ENCODE measurements at places on chromosomes 3 and 15.

DNA sequence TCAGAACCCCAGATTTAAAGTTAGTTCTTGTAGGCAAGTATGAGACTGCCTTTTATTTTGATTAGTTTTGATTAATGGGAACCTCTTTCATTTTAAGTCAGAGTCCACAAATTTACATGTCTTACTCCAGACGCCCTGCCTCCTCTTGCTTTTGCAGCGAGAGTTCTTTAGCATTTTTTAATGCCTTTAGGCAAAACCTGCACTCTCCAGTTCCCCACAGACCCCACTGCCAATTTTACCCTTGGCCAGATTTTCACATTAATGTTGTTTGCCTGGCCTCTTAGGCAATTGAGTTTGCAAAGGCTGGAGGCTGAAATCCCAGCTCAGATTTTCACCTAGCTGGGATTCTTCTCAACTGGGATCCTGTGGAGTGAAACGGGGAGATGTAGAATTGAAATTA lies 85.8 kb downstream of the GAP43 start:
- no peak for DNase-seq

DNA sequence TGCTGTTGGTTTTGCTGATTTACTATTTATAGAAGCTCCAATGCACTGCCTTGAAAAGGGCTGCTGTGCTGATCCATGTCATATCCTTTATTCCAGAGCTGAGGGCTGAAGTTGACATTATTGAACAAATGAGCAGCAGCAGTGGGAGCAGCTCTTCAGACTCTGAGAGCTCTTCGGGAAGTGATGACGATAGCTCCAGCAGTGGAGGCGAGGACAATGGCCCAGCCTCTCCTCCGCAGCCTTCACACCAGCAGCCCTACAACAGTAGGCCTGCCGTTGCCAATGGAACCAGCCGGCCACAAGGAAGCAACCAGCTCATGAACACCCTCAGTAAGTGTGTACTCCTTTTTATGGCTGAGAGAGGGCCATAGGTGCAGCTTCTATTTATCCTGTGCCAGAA lies 8.8 kb downstream of the EAF1 start:
- no peak for DNase-seq

DNA sequence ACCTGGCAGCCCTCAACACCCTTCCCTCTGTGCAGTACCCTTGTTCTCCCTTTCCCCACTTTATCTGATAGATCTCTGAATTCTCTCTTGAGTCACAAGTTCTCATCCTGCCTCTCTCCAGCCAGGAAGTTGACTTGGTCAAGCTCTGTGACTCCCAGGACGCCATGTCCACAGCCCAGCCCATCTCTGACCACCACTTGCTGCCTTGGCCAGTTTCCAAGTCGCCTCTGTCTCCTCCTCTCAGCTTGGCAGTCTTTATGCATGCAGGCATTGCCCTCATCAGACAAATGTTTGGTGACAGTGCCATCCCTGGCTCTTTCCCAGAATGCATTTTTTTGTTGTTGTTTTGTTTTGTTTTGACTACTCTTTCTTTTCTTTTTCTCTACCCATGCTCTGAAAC lies 25.7 kb downstream of the ZNF35 start:
- no peak for DNase-seq

DNA sequence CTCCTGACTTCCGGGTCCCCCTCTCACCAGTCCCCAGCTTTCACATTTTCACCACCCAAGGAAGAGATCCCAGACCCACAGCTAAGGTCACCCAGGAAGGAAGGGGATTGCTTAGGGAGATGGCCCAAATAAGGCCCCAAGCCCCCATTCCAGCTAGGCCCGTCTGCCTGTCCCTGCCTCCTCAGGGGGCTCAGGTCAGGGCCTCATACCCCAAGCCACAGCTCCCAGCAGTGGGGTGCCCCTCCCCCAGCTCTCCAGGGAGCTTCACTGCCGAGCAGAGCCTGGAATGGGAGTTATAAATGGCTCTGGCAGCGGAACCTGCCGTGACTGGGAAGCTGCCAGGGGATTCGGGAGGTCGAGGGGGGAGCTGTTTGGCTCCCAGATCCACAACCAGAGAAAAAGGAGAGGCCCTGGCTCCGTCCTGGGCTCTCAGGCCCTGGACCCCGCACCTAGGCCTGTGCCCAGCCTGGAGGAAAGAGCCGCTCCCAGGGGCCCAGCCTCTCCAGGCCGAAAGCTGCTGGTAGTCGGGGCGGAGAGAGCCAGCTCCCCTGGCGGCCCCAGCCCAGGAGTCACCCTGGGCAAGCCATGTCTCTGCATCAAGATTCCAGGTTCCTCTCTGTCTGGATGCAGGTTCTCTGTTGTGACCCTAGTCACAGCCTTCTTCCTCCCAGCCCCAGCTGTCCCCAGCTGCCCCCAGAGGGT lies 550 bp downstream of the CCDC9B start:
- peak; percentile 69 for DNase-seq

GRCh38 chr3:47868306-47868705 lies 65.4 kb downstream of the DHX30 start:
- no peak for DNase-seq

DNA sequence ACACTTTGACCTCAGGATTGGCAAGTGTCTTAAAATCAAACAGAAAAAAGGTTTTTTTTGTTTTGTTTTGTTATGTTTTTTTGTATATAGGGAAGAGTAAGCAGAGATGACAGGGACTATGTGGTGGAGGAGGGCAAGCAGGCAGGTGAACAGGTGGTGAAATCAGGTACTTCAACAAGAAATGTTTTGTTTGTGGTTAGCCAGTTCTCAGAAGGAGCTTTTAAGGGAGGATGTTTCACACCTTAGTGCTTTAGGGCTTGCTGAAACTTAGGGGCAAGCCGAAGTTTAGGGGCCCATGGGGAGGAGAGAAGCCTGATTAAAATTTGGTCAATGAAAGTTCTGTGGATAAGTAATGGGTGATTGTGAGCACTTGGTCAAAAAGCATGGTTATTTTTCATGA lies 370.7 kb upstream of the SLCO3A1 start:
- DNase-seq, result no peak

DNA sequence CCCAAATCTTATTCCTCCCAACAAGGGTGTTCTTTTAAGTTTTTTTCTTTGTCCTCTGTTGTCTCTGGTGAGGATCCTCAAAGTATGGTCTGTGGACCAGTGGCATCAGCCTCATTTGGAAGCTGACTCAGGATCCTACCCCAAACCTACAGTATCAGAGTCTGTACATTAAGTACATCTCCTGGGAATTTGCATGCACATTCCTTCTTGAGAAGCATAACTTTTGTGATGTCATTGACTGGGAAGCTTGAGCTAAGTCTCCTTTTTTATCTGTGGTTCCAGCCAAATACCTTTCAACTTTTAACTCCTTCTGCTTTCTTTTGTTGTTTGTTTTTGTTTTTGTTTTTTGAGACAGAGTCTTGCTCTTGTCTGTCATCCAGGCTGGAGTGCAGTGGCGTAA lies 40.5 kb downstream of the ARMC8 start:
- DNase-seq, result no peak

GRCh38 chr3:69823743-69824142 lies 84.5 kb downstream of the MITF start:
- no peak for DNase-seq

DNA sequence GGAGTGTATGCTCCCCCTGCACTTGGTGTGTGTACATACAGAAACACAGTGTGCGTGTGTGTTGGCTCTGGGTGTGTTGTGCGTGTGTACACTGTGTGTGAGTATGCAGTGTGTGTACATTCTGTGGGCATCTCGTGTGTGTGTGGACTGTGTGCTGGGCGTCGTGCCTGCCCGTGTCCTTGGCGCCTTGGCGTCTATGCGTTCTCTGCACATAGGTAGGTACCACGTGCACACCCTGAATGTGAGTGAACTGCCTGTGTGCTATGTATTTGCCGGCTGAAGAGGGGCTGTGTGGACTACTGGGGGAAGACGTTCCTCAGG lies 481 bp upstream of the ECE2 start:
- DNase-seq, result no peak

GRCh38 chr15:97995881-97996603 lies 35.5 kb downstream of the ARRDC4 start:
- DNase-seq, result peak; percentile 45

DNA sequence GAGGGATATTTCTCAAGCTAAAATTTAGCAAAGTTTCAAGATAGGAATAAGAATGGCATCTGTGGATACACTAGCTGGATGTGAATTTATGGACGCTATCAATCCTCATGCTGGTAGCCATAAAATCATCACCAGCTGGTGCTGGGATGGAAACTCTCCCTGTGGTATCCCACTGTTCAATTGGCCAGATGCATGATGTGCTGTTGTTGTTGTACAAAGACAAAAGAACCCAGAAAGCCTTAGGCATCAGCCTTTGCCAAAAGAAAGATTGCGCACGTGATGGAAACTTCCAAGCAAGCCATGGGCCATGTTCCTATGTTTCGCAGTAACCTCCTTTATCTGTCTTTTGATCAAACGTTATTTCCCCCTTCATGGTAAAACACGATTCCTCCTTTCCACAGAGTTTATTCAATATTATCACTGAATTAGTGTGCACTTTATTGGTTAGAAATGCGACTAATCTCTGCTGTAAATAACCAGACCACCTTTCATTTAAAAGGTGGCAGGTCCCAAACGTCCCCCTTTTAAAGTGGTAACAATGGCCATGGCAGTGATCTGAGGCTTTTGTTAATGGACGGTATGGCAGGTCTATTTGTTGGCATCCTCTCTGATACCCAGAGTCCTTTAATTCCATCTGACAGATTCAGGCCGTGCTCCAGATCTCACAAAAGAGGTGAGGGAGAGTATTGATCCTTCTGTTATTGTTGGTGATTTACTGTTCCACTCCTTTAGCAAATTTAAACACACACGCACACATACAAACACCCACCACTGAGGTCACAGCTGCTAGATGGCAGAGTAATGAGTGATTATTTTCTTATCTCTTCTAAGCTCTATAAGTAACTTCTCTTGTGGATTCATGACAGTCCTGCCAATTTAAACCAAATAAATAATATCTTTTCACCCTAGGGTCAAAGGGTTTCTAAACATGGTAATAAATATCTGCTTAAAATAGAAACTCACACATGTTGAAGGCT lies 291.2 kb upstream of the KCNMB2 start:
- peak; percentile 70 for DNase-seq

All from NCI-H82 (cell line).